ENCODE measurements at places on chromosomes 3 and 15. TPM values are rescaled to one million over a fixed set of nuclear protein-coding genes. Genes with fewer than 3 reads are reported as not detected.

DNA sequence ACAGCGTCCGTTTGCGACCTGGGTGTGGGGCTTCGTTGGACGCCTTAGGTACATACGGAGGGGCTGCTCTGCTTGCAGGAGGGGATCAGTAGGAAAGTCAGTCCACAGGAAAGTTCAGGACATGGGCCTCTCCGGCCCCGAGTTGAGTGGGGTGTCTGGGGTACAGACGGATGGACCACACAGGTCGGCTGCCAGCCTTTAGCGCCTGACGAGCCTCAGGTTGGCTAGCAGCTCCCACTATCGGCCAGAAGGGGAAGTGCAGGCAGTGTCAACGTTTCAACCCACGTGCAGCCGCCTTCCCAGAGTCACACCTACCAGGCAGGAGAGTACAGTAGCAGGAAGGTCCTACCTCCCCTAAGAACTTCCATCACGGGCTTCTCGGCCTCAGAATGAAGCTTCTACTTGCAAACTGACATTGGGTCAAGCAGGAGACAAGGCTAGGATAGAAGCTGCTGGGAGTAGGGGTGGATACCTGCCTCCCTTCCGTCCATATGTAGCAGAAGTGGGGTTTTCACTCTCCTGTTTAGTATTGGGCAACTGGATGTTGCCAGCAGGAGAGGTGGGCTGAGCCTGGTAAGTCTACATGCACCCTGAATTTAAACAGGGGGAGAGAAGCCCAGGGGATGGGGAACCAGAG is 1.8 kb upstream of the SCN5A start:
- DNase-seq = peak; percentile 73

- DNase-seq = no peak
Measured at GRCh38 chr3:34844323-34844620, 795.1 kb upstream of the ARPP21 start.

GRCh38 chr3:59816312-59816711 is 766.5 kb upstream of the CFAP20DC start:
- no peak for DNase-seq

DNA sequence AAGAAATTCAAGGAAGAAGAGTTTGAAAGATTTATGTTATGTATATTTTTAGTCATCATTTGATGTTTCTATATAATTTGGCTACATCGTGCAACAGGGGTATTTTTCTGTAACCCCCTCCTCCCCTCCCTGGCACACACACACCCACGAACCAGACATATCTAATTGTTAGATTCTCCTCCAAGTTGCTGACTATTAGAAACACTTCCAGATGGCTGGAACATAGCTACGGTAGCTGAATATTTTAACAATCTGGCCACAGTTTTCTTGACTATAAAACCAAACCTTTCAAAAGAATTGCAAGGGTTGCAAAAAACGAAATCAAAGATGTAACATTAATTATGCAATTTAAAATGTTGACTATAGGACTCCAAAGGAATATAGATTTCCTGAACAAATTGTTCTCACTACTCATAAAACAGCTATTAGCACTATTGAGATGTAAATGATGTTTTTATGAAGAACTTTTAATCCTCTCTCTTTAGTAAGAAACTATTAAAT is 154.4 kb downstream of the CHL1 start:
- no peak for DNase-seq

GRCh38 chr3:109188741-109189140 is 52.2 kb downstream of the C3orf85 start:
- DNase-seq = no peak

DNA sequence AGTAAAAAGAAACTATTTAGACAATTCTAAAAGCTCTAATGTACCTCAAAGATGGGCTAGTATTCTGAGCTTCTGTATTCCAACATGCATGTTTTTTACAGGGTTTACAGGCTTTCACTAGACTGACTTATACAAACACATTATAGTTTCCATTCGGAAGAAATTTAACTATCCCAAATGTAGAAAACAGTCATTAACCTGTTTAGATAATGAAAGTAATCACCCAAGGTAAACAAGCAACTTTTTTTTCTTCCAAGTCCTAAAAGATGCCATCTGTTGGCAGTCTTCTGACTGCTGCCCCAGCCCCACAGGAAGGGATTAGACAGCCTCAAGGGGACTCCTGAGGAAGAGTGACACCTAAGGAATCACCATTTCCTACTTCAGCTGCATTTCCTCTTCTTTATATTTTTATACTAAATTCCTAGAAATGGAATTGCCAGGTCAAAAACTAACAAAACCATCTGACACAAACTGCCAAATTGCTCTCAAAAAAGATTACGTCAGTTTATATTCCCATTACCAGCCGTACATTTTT is 25.5 kb downstream of the SIN3A start:
- DNase-seq = no peak

DNA sequence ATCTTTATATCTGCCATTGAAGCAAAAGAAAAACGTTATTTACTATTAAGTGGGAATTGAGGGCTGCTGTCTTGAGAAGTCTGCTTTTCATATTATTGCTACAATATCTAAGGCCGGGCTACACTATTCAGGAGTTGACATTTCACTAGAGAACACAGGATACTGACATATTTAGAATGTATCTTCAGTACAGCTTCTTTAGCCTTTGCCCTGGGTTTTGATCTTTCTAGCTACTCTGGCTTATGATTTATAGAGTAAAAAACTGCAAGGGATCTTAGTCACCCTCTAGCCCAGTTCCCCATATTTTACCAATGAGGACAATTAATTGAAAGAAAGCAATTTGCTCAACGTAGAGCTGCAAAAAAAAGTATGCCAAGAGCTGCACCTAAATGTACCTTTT is 307.4 kb upstream of the DPPA4 start:
- no peak for DNase-seq

GRCh38 chr3:153319705-153320554 is 157.9 kb downstream of the RAP2B start:
- DNase-seq = no peak

GRCh38 chr3:59234884-59235633 is 185.2 kb upstream of the CFAP20DC start:
- no peak for DNase-seq

DNA sequence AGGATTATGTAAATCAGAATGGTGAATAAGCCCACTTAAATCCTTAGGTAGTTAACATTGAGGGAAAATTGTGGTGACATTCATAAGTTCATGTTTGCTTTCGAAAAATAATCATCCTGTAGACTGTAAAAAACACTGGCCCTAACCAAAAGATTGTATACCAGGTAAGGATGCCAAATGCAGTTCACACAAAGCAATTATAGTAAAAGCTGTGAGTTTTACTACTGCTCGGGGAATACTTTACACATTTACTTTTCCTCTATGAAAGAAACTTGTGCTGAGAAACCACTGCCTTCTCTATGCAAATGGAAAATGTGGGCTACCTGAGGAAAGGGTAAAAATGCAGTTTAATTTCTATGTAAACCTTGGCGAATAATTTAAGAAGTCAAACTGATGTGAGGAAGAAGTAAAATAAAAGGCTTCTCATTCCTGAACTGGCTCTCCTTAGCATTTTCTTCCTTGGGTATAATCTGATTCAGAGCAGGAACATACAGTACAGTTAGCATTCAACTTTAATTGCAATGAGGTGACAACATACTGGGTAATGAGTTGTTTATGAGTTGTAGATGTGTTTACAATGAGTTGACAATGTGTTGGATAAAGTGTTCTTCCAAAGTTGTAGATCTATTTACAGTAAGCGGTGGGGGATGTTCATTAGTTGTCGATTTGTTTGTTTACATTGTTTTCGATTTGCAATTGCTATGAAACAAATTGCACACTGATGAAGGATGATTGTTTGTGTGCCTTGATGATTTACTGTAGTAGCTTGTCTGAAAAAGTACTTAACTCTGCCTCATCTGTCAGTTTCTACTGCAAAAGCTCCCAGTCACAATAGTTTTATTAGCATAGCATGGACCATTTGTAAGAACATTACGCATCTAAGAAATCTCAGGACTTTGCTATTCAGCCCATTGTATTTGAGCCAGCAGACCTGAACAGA is 453.0 kb upstream of the DPH6 start:
- no peak for DNase-seq

Gene CASR
- not detected for total RNA-seq

Gene RASGRF1
- total RNA-seq = 0.07 TPM

- peak; percentile 53 for DNase-seq
Measured at GRCh38 chr3:119239206-119239820, 1.4 kb downstream of the B4GALT4 start.

- no peak for DNase-seq
Measured at GRCh38 chr3:45608885-45609284, 14.3 kb downstream of the LIMD1 start.

DNA sequence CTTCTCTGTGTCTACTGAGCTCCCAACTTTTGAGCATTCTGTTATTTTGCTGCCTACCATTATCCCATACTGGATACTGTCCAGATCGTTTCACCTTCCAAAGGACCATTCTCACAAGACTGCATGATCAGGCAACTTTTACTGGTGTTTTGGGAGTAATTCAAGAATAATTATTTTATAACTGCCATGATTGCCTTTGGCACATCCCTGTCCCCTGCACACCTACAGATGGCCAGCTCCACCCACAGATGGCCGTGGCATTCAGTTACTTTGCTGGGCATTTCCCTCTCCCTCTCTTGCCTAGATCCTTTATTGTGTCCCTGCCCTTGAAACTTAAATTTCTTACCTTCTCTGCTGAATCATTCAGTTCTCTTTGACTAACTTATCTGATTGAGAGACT is 263.9 kb downstream of the DIPK2A start:
- no peak for DNase-seq

DNA sequence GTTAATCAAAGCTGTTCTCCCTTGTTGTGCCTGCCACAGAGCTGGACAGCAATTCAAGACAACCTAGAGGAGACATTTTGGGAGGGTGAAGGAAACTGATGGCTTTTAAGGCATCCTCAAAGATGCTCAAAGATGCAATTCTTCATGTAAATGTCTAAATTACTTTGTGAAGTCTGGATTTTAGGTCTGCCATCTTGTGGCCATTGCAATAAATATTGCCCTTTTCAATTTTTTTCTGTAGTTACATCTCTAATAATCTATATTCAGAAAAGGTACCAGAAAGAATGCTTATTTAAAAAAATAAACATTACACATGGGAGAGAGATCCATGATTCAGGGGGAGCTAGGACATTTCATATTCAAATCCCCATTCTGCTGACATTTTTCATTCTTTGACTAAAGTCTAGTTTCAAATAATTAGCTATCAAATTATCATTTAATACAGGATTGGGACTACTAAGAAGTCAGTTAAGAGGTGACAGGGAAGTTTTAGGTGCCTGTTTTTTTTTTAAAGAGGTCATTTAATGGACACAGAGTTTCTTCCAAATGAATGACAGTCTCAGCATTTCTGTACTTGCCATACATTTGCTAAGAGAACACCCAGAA is 259.8 kb upstream of the WNT5A start:
- DNase-seq = no peak

Gene GOLGA8S
- 0.44 TPM for total RNA-seq

DNA sequence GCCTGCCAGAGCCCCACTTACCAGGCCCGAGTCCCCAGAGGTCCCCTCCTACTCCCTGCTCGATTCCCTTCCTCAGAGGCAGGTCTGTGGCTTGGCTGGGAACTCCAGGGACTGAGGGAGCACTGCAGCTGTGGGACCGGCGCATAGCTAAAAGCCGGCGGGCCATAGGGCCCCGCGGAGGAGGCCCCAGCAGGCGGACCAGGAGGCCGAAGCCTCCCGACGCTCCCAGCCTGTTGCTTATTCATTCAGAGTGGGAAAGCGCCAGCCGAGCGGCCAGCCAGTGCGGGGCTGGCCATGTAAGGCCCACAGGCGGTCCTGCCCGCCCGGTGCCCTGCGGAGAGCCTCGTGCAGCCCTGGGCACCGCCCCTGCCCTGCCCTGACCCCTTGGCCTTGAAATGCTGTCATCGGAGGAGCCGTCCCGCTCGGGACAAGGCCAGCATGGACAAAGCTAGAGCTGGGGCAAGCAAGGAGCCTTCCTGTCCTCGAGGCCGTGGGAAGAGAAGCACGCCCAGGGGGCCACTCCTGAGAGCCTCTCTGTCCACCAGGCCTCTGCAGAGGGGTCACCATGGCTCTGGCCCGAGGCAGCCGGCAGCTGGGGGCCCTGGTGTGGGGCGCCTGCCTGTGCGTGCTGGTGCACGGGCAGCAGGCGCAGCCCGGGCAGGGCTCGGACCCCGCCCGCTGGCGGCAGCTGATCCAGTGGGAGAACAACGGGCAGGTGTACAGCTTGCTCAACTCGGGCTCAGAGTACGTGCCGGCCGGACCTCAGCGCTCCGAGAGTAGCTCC is at the start of gene LOXL1:
LOXL1 (plus strand) TSS at position 244 of the 784 bp plus-strand sequence; CDS start at position 566, 322 bp downstream.
- no peak for DNase-seq

Gene NUTM1
- total RNA-seq = not detected

Gene NAALADL2
- not detected for total RNA-seq

Measured in naive thymus-derived CD4-positive, alpha-beta T cell (primary cell).